ENCODE measurements at places on chromosomes 12 and 14.

DNA sequence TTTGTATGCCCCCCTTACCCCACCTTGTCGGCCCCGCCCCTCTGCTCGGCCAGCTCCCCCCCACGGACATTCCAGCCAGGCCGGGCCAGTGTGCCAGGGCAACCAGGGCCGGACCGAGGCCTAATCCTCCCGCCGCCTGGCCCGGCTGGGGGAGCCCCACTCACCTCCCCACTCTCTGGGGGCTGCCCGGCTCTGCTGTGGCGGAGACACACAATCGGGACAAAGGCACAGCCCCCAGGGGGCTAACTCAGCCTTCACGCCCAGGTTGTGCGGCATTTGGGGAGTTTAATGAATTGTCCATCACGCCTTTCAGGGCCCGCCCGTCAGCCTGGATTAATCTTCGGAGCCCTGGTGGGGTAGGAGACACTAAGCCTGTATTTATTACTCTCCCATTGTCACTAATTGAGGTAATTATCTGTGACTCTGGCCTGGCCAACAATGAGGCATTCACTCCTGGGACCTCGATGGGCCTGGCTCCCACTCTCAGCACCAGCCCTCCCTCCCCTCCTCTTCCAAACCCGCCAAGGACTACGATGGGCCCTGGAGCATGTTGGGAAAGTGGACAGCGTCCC, 8.7 kb downstream of the WNT1 start:
- DNase-seq = no peak

GRCh38 chr12:26269562-26270284, 74.3 kb downstream of the SSPN start:
- DNase-seq = no peak

DNA sequence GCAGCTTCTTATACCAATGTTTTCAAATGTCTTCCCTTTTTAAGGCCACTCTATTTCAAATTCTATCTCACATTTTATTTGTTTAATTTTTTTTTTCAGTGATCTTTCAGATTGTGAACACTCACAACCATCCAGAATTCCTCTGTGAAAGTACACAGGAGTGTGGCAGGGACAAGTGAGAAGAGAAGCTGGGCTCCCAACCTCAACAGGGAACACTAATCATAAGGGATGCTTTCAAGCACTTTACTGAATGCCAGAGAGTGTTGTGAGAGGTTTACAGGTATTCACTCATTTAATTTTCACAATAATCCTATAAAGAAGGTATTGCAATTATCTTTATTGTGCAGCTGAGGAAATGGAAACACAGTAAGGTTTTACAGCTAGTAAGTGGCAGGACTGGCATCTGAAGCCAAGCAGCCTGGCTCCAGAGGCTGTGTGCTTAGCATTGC, 60.1 kb upstream of the PYGL start:
- DNase-seq = no peak

- no peak for DNase-seq
These were observed 43.7 kb upstream of the ELK3 start for GRCh38 chr12:96150442-96150841.

DNA sequence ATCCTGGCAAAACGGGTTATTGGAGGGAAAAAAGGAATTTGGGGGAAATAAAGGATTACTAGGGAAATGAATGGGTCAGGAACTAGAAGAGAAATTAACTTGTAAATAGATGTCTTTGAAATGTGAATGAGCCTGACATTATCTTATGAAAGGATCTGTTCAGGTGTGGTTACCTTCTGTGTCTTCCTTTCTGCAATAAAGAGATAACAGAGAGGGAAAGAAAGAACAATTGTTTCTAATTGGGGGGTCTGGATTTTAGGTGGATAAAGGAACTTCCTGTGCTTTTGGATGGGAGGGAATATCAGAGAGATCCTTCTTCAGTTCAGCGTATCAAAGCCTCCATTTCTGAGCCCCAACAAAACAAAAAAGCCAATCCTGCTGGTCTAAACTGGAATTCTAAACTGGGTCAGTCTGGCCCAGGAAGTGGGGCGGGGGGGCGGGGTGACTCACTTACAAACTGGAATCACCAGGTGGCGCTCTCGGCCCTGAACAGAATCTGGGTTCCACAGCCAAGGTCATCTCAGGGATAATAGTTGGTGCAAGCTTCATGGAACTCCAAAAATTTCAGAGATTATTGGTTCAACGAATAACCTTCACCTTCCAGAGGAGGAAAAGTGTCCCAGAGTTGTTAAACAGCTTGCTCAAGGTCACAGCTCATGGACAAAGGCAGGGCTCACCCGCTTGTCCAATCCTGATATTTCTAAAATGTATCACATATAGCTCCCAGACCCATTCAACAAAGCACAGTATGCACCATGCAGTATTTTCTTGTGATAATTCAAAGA, 15.2 kb upstream of the PEBP1 start:
- DNase-seq = no peak

GRCh38 chr14:50719911-50720759, 52.0 kb upstream of the SAV1 start:
- no peak for DNase-seq

DNA sequence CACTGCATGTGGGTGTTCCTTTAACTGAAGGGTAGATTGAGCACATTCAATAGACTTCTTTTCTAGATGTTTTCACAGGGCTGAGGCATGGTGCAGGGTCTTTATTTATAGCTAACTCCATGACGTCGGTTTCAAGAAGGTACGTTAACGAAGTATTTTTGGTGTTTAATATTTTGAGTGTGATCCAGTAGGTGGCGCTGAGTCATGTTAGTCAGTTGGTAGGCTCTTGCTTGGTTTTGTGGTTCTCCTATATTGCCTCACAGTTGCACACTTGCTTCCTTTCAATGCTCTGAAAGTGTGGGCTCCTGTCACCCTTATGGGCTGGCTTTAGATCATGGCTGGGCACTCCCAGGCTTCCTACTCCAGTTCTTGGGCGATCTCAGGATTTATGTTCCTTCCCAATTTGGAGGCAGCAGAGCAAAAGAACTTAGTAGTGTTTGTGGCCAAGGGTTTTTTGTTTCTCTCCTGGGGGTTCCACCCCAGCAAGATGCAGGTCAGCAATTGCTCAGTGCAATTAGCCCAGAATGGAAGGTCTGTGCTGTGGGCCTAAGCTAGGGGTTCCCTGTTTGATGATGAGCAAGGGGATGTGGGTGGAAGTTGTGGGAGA, 471.6 kb upstream of the FOXG1 start:
- DNase-seq = no peak

GRCh38 chr12:131100031-131100674, 146.4 kb downstream of the ADGRD1 start:
- DNase-seq = no peak

DNA sequence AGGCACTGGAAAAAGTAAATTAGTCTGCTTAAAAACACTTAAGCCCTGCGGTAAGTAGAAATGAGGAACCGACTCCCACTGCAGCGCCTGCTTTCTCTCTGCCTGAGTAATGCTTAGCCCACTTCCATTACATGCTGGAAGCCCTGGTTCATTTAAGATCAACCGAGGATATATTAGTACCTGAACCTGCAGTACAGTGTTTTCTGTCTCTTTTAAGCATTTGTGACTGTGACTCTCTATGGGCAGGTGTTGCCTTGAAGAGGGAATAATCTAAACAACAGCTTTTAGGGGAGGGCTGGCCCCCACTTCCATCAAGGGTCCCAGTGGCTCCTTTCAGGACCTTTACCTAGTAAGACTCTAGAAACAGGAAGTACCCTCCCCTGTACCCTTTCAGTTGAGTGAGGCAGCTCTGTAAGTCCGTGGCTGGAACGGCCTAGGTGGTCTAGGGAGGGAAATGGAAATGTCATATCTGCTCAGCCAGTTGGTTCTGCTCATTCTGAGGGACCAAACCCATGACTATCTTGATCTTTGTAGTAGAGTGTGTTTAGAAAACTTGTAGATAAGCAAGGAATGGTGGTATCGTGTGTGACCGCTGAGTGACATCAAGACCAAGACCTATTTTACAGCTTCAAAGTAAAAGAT, 56.2 kb downstream of the FNTB start:
- no peak for DNase-seq

GRCh38 chr12:65500091-65500900, 221.8 kb downstream of the MSRB3 start:
- no peak for DNase-seq

DNA sequence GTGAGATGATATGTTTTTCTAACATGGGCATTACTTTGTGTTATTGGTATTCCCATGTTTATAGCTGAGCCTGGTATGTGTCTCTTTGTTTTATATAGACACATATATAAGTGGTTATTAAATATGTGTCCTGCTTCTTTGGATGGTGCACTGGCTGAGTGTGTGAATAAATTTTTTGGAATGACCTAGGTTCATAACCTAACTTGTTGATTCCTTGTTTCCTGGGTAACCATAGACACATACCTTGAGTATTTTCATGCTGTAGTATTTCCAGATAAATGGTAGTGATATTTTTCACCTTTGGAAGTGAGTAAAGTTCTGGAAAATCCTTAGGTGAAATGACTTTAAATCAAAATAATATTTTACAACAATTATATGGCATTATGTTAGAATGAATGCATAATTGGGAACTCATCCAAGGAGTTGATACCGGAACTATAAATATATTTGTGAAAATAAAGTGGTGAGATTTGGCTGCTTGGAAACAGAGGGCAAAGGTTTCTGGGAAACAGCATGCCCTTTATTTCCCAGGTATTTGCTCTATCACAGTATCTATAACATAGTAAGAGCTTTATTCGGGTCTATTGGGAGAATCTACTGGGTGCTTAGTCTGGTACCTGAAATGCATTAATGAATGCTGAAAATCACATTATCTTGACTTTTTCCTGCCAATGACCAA, 64.3 kb upstream of the REP15 start:
- DNase-seq = no peak

DNA sequence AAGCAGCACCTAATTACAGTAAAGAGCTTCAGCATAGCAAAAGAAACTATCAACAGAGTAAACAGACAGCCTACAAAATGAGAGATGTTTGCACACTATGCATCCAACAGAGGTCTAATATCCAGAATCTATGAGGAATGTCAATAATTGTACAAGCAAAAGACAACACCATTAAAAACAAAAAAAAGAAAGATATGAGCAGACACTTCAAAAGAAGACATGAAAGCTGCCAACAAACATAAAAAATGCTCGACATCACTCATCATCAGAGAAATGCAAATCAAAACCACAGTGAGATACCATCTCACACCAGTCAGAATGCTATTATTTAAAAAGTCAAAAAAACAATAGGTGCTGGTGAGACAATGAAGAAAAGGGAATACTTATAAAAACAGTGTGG, 273.1 kb downstream of the TMTC2 start:
- DNase-seq = no peak

GRCh38 chr14:104109731-104110361, 24.3 kb downstream of the ASPG start:
- DNase-seq = no peak

DNA sequence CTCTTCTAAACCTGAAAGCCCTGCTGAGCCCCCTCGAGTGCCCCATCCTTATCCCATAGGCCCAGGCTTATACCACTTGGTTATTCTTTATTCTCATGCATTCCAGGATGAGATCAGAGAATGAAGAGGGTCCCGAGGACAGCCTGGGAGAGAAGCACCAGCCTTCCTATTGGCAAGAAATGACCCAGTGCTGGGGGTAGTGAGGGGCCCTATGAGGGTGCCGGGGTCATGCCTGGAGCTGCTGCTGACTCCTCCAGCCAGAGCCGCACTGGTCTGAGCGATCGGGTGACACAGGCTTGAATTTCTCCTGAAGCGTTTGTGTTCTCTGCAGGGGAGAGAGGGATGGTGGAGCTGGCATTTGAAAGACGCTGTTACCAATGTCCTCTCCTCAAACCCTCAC, 18.1 kb downstream of the MORN3 start:
- no peak for DNase-seq

GRCh38 chr12:53867216-53868012, 71.2 kb upstream of the HOXC13 start:
- DNase-seq = no peak

GRCh38 chr12:91866566-91866965, 279.1 kb downstream of the BTG1 start:
- no peak for DNase-seq

DNA sequence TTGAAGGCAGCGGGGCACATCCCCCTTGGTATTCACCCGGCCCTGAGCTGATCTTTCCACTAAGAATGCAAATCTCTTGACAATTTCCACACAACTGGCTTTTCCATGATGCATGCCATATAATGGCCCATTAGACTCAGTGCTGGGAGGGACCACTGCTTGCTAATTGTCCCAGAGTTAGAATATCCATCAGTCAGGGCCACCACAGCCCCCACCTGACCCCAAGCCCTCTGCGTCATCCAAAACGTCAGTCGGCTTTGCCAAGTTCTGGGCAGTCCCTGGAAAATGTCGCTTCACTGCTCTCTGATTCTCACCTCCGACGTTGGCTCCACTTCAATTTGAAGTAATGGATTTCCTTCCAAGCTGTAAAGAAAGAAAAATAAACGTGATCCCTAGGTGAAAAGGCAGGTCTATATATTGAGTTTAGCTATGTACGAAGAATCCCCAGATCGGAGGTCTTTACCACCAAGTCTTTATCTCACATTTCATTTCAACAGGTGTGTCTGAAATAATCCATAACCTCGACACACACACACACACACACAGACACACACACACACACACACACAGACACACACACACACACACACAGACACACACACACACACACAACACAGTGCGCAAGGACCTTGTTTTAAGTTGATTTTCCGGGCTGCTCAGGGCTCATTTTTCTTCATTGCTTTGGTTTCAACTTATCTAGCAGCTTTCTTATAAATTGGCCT, 165.5 kb upstream of the NOS1 start:
- DNase-seq = no peak

DNA sequence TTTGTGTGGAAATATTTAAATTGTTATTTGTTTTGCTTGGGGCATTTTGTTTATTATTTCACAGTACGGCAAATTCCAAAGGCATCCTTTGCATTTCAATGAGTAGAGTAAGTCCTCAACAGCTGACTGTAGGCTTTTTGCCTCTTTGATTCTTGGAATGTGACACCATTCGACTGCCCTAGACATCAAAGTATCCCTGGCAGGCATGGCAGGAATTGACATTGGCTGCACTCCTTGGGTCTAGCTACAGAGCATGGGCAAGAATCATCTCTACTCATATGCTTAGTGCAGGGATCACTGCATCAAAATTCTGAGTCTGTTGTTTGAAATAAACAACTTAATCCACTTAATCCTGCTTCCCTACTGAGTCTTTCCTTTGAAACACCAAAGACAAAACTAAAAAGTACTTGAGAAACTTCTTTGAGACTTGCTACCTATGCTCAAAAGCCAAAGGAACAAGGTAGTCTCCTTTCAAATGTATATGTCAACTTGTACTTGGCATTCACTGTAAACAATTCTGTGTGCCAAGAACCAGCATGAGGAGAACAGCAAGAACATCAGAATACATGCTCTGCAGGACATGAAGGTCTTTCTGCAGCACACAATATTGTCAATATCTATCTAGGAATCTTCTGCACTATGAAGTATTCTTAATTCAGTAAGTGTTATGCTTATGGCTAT, 1569.0 kb upstream of the FLRT2 start:
- no peak for DNase-seq

GRCh38 chr14:76277586-76278130, 98.3 kb upstream of the ESRRB start:
- no peak for DNase-seq
